ENCODE measurements at places on chromosomes 5 and 9.

DNA sequence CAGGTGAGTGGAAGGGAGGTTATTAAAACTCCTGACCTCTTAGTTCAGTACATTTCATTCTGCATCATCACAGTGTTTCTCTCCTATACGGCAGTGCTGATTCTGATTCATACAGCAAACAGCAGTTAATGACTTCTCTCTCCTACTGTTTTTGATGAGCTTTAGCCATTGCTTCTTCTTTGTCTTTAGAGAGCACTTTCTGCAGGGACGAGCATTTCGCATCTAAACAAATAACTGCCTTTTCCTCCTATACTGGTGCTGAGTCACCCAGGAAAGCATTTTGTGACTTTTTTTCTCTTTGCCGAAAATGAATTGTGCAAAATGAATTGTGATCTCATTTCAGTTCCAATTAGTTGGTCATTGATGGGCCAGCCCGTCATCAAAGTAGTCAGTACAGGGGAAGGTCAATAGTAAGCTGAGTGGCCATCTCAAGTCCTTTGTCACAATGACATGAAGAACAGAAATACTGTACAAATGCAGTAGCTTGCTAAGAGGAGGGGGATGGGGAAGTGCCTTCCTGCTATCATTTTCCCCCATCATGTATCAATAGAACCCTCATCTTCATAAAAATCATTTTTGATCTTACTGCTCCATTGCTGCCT, 98.5 kb downstream of the INSYN2B start:
- DNase-seq, result no peak

DNA sequence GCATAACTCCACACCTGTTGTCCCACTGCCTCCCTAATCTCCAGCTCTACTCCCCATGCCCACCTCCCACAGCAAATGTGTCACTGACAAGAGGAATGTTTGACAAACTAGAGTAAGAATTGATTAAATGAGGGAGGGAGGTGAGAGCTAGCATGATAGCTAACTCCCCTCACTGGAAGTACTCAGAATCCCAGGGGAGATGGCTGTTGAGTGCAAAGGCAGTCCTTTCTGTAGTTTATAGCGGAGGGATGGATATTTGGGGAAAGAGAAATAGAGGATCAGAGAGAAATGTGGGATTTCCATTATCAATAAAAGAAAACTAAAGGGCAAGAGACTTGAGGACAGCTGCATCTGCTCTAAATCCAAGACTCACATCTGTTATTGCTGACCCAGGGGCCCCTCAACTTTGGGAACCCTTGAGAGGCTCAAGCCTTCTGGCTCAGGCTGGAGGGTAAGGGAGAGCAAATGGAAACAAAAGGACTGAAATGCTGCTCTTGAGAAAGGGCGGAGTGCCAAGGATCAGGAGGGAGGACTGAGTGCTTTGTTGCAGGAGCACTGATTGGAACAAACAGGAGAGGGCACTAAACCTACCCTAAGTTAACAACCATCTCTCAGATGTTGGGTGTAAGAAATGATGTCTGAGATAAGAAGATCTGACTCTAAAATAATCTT, 372.1 kb downstream of the NTRK2 start:
- no peak for DNase-seq

DNA sequence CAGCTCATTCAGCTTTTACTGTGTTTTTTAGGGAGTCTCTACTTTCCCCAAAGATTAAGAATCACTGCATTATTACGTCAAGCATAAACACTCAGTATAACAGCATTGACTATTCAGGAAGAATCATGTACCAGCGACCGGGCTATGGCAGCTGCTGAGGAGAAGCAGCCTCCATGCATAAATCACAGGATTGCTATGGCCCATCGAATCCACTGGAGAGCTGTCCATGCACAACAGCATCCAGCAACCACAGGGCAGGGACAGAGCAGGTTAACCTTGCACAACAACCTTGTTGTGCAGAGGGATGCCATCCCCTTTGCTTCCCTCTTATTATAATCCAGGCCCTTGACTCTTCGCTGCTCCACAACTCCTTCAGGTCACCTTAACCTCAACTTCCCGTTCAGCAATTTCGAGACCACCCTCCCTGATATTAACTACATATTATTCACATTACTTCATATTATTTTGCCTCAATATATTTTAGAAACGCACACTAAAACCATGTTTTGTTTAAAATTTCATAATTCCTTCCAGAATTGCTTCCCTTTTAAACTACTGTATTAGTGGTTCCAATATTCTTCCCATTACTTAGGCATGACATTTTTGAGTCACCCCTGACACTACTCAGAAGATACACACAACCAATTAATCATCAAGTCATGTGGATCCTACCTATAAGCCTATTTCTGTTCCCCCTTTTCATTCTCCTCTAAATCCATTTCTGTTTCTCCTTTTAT, 991 bp downstream of the IARS1 start:
- no peak for DNase-seq

GRCh38 chr5:152412129-152412528, 7.0 kb upstream of the NMUR2 start:
- DNase-seq, result no peak

DNA sequence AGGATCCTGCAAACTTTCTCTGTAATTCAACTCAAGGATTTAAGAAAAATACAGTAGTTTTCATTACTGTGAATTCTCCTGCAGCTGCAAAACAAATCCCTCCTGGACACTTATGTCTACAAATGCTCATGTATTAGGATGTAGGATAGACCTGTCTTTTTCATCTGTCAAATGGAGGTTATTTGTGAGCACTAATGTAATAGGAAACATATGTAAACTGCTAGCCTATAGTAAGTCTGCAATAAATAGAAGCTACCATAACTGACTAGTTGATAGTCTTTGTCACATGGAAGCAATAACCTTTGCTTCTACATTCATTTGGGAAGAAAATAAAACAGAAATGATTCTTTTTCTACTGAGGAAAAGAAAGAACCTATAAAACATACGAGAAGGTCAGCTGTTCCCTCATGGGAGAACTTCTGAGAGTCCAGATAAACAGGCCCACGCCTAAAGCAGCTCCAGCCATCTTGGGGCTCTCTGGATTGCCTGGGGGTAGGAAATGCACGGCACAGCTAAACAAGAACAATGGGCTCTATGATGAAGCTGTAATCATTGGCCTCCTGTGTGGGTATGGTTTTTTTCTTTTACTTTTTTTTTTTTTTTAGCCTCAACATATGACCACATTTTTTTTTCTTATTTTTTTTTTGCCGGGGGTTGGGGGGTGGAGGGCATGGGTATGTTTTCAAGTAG, 6.2 kb downstream of the KCNV2 start:
- no peak for DNase-seq

- DNase-seq, result no peak
Observed at GRCh38 chr5:67814569-67815311, 400.8 kb upstream of the PIK3R1 start.

DNA sequence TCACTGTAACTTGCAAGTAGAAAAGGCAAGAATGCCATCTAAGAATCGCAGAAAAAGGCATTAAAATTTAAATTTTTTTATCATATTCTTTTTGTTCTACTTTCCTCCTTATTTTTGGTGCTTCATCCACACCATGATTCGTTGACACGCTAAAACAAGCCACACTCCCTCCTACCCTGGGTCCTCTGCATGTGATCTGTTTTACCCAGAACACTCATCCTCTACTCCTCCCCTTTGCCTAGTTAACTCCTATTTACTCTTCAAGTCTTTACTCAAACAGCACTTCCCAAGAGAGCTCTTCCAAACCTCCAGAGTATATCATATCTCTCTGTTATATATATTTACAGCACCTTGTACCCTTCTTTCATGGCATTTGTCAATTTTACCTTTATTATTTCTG, 61.4 kb upstream of the SRP19 start:
- no peak for DNase-seq

DNA sequence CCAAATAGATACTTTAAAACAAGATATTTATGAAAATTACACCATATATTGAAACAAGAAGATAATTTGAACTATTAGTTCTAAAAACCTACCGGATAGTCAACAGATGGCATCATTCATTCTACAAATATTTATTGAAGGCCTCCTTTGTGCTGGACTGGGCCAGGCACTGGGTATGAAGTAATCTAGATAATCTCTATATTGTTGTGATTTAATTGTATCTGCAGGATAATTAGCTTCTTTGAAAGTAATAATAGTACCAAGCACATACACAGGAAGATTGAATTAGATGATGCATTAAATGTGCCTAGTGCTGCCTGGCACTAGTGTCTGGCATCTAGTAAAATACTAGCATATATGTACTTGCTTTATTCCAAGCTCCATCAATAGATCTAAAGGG, 735.2 kb upstream of the DMAC1 start:
- DNase-seq, result no peak

DNA sequence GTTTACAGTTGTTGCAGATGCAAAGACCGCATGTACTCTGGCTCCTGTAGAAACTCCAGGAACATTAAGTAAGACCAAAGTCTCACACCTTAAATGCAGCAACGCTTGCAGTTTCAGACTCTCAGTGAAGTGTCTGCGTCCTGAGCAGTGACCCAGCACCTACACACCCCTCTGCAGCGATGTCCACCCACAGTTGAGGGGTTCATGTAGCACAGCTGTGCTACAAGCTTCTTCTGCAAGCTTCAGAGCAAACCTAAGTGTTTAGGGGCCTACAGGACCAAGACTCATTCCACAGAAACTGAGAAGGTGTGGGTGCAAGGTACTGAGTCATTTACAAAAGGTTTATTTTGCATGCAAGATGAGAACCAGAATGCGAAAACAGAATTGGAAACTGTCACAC, 191.0 kb downstream of the IRX2 start:
- DNase-seq, result no peak

DNA sequence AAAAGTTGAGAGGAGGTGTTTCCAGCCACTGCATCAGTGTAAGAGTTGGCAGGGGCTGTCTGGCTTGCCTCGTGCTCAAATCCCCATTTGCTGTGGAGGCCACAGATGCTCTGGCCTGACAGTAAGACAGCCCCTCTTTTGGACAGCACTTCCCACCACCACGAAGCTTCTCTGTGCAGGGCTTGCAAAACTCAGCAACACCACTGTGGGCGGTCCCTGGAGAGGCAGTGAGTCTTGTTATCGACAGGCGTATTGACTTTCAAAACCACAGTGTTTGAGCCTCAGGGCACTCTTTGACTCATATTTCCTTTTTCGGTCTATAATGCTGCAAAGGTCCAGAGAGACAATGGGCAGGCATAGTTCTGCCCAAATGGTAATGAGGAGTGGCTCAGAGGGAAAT, 539.5 kb downstream of the EBF1 start:
- no peak for DNase-seq

DNA sequence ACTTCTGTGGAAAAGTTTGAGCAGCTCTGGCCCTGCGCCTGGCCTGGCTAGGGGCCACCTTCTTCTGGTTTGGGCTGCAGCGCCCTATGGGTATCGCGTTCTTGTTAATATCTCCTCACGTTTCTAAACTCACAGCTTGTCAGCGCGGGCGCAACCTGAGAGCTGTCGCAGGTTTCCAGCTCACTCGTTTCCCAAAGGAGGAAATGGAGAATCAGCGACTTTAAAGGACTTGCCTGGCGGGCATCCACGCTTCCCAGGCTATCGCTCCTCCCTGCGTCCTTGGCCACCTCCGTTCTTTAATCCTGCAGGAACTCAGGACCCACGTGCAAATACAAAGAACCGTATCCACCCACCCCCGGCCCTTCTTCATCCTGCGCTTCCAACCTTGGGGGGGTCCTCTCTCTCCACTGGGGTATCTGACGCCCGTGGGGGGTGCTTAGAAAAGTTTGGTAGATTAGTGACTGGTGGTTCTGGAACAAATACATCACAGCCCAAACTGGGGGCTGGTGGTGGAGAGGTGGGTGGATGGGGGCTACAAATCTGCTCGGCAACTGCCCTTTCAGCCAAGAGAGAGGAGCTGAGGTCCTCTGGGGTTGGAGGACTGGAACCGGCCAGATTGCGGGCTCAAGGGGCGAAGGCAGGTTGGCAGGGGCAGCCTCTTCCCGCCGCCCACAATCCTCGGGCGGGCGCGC, 578 bp upstream of the PSAT1 start:
- no peak for DNase-seq

DNA sequence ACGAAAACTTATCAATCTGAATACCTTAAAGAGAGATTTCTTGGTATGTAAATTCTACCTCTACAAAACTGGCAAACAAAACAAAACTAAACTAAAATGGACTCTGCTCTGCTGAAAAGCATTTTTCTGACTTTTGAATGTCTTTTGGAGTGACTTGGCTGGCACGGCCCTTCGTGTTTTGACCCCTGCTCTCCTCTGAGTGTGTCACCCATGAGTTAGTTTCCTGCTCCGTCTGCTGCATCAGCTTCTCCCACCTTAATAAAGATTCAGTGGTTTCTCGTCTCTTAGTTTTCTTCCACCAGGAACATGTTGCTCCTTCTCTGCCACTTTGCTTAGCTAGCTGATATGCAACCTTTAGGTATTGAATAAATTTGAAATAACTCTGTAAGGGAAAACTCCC, 1084.0 kb upstream of the CDH18 start:
- DNase-seq, result no peak

- no peak for DNase-seq
Observed at GRCh38 chr5:166695326-166695725, 1596.1 kb upstream of the WWC1 start.

DNA sequence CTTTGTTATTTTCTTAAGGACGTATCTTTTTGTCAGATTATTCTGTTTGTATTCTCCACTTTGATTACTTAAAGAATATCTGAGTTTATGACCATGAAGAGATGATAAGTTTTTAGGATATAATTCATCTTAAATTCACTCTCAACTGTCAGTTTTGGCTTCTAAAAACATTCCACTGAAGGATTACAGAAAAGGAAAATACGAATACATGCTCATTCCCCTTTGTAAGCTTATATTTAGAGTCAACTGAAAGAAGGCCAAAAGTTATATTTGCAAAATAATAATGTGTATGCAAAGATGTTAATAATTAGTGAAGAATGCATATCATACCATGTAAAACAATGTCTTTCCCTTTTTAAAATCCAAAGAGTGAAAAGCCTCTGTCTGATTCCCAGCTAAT, 52.5 kb downstream of the ZNF474 start:
- DNase-seq, result no peak
